ENCODE measurements at places on chromosomes 4 and X.

- DNase-seq = no peak
Observed at GRCh38 chr4:134219043-134219442, 17.5 kb upstream of the PABPC4L start.

DNA sequence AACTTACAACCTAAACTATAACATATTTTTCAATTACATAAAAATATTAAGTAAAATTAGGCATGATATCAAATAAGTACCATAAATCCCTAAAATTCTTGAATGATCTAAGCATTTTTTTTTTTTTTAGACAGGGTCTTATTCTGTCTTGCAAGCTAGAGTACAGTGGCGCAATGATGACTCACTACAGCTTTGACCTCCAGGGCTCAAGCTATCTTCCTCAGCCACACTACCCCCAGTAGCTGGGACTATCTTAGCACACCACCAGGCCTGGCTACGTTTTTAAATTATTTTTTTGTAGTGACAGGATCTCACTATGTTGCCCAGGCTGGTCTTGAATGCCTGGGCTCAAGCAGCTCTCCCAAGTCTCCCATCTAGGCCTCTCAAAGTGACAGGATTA lies 1042.3 kb downstream of the FSTL5 start:
- DNase-seq = no peak

DNA sequence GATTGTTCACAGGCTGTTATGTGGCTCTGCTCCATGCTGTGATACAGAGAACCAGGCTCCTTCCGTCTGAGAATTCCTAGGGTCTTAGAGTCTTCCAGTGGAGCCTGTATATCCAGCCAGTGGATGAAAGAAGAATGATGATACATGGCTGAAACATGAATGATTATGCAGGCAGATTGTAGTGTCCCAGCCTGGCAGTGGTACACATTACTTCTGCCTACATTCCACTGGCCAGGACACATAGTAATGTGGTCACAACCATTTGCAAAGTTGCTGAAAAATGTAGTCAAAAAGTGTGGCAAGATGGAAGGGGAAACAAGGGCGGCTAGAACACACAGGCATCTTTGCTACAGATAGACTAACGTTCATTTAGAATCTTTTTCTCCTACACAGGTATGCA lies 4.5 kb upstream of the GBA3 start:
- no peak for DNase-seq

GRCh38 chrX:1170243-1170642 lies 42.2 kb downstream of the CRLF2 start:
- DNase-seq = no peak

DNA sequence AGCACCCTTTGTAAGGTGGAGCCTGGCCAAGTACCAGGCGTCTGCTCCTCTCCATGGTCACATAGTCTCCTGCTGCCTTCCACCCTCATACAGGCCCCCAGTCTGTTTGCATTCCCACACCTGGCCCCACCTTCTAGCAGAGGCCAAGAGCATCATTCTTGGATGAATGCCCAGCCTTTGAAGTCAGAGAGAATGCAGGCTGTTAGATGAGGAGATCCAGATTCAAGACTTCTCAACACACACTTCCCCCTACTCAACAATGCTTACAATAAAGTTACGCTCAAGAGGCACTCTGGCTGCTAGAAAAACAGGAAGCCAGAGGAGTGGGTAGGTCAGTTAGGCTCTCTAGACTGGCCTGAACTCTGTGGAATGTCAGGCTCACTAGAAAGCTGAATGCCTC lies 43.3 kb downstream of the SHROOM4 start:
- DNase-seq = no peak

DNA sequence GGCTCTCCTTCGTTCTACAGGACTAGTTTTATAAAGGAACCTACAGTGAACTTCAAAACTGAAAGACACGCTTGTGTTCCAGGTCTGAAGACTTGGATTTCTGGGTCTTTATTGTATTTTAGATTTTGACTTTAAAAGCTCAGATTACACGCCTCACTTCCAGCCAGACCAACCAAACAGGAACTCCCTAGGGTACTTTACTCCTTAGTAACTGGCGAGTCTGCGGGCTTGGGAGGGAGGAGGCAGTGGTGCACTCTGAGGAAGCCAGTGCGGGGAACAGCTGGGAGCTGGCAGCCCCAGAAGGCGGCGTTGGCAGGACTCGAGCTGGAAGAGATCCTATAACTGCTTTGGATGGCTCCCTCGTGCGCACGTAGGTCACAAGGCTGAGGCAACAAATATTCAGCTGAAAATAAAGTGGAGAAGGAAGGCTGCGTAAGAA lies 391 bp upstream of the PHKA1 start:
- no peak for DNase-seq

GRCh38 chrX:32280489-32280888 lies 930.9 kb downstream of the DMD start:
- DNase-seq = no peak

GRCh38 chr4:173752610-173753230 lies 222.7 kb upstream of the HAND2 start:
- DNase-seq = no peak

DNA sequence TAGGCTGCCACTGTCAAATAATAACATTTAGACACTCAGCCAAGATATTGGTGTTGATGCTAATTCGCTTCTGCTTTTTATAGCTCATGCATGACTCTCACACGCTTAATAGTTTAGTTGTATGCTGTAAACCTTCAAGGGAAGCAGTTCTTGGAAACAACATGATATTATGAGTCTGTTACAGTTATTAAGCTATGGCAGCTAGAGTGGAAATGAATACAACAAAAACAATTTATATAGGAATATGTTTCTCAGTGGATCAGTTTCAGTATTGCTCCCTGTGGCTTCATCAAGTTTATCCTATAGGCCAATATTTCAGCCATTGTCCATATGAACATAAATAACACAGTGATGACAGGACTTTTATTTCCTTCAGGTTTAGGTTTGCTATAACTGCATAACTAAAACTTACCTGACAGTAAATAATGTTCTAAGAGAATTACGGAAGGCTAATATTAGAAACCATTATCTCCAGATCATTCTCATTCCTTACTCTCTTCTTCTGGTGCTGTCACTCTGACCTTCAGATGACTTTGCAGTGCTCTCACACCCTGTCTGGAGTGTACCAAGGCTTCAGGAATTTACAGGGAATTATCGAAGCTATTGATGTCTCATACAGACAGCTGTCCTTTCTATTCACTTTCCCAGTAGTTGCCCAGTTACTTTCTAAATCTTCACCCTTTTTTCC lies 555.0 kb downstream of the ANKRD50 start:
- no peak for DNase-seq

- no peak for DNase-seq
Observed at GRCh38 chrX:95823796-95824195, 860.8 kb upstream of the DIAPH2 start.

DNA sequence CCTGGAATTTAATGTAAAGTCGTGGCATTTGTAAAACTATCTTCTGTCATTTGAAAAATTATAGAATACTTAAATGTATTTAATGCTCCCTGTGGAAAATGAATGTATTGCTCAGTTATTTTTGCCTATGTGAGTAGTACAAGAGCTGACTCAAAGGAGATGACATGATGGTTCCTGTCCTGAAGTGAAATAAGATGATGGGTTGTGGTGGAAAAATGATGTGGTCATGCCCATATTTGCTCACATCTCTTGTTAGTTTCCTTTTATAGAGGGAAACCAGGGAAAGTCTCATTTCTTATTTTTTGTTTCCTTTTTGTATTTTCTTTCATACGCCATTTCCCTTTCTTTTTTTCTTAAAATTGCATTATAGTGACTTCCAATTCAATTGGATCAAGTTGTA lies 23.7 kb downstream of the PLS3 start:
- no peak for DNase-seq

- DNase-seq = no peak
Observed at GRCh38 chr4:158500054-158500453, 21.6 kb upstream of the RXFP1 start.

DNA sequence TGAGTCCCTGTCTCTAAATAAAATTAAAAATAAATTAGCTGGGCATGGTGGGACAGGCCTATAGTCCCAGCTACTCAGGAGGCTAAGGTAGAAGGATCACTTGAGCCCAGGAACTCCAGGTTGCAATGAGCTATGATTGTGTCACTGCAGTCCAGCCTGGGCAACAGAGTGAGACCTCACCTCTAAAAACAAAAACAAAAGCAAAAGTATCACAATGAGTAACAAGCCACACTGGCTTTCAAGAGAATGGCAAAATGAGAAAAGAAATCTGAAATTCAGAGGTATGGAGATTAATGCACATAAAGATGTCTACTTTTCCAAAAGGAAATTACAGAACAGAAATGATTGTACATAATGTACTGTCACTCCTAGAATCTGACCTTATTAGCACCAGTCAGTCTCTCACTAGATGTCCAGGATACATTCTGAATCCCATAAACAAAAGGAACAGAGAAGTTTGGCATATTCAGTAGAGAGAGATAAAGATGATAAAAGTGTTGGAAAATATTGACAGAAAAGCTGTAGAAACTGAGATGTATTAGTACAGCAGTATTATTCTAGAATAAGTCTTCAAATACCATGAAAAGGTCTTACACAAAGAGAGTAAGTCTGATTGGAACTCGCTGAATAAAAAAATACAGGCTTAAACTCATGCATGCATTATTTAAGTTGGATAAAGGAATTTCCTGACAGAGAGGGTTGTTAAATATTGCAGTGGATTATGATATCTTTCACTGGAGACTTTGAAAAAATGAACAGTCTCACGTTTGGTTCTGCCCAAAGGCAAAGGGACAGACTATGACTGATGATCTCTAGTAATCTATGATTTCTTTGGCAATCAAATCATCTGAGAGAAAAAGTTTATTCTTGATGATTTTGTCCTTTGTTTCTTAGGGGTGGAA lies 102.5 kb downstream of the SH3RF1 start:
- DNase-seq = no peak

DNA sequence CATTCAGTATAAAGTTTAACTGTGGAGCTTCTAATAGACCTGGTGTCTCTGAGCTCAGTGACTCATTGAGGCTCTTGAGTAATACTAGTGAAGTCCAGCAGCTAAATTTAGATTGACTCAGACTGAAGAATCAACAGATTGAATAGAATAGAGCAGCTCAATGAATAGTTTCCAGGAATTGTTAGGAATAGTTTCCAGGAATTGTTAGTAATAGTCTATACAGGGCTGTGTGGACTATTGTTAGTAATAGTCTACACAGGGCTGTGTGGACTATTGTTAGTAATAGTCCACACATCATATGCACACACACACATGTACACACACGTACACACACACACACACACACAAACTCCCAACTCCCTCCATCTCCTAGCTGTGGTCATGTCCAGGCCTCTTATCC lies 3.0 kb downstream of the GIMD1 start:
- no peak for DNase-seq

DNA sequence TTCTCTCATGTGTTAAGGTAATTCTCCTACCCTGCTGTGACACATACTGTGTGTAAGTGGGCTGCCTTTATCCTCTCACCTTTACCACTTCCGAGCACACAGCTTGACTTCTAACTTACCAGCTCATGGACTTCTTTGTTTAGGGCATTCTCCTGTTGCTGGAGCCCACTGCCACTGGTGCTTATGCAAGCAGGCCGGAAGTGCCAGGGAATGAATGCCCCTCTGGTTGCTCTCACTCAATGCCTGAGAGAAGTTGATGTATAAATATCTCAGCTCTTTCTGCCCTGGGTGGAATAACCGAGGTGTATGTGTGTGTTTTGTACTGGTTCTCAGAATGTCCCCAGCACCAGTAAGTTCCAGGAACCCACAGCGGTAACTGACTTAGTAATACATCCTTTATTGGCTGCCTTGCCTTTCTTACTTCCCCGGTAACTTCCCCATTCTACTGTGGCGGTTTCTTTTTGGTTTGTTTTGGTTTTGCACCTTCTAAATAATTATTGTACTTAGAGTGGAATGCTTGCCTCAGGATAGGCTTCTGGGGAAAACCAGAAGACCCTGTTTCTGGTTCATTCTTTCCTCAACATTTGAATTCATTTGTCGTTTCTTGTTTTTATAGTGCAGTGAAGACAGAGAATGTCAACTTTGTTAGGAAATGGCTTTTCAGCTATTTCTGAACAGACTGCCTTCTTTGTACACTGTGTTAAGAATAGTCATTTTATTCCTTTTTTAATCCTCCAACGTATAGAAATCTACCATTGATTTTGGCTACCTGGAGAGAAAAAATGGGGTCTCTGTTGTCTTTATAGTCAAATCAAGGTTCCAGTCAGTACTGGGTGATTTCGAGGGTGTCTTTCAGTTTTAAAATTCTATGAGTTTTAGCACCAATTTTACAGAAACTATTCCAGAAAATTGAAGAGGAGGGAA lies 45.4 kb downstream of the CXorf58 start:
- peak; percentile 30 for DNase-seq
